ENCODE measurements at places on chromosomes 1 and 21.

DNA sequence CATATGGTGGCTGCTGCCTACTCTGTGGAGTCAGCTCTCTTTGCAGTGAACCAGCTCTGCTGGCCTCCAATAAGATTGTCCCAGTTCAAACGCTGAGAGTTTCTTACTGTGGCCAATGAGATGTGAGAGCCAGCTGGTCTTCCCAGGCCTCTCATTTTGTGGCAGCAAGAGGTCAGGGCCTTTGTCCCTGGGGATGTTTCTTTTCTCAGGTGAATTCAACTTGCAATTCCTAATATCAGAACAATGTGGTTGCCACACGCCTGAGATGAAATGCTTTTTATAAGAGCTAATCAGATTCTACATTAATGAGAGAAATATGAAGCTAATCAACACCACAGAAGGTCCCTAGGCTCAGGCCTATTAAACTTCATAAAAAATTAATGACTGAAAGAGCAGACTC lies 660.1 kb upstream of the CAMK1G start:
- DNase-seq, result no peak

DNA sequence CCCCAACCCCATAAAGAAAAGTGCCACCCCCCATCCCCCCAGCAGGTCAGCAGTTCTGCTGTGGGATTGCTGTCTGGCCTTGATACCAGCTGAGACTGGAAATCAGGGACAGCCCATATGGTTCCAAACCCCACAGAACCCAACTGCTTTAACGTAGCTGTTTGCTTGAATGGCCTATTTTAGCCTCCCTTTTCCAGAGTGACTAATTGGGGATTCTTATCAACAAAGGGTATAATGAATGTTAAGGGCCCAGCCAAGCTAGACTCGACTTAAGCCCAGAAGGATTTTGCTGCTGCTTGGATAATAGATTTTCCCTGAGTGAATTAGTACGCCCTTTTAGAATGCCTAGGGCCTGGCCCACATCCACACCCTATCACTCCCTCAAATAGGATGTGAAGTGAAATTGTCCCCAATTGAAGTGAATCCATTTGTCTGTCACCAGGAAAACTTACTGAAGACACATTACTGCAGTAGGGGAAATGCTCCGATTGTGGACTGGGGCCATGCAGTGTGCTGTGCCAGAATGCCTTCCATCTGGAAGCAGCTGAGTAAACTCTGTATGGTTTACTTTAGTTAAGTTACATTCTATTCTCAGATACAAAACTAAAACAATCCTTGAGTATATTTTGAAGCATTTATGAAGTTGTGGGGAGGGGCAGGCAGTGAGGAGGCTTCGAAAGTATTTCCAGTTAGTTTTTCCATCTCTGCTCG lies 156.9 kb downstream of the DHRS3 start:
- DNase-seq, result no peak

GRCh38 chr1:47751193-47751592 lies 246.0 kb downstream of the TRABD2B start:
- DNase-seq, result no peak

- no peak for DNase-seq
Observed at GRCh38 chr1:245338485-245338877, 183.7 kb downstream of the KIF26B start.

GRCh38 chr1:48203287-48203900 lies 19.1 kb upstream of the SLC5A9 start:
- no peak for DNase-seq

DNA sequence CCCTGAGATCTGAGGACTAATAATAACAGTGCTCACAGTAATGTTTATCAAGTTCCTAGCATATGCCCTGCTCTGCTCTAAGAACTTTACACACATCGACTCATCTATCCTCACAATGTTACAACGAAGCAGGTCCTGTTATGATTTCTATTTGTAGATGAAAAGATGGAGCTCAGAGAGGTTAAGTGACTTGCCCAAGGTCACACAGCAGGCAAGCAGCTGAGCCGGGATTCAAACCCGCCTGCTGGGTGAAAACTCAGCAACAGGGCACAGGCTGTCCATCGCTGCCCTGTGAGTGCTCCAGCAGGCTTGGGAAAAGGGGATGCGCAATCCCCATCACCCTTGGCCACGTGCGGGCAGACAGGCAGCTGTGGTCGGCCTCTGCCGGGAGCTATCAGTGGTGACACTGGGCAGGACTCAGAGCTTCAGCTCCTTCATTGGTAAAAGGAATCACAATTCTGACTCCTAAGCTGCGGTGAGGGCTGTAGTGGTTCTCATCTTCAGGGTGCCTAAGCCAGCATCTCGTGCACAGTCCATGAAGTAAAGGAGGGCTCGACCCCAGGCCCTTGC lies 173.3 kb upstream of the KLHDC7A start:
- no peak for DNase-seq

DNA sequence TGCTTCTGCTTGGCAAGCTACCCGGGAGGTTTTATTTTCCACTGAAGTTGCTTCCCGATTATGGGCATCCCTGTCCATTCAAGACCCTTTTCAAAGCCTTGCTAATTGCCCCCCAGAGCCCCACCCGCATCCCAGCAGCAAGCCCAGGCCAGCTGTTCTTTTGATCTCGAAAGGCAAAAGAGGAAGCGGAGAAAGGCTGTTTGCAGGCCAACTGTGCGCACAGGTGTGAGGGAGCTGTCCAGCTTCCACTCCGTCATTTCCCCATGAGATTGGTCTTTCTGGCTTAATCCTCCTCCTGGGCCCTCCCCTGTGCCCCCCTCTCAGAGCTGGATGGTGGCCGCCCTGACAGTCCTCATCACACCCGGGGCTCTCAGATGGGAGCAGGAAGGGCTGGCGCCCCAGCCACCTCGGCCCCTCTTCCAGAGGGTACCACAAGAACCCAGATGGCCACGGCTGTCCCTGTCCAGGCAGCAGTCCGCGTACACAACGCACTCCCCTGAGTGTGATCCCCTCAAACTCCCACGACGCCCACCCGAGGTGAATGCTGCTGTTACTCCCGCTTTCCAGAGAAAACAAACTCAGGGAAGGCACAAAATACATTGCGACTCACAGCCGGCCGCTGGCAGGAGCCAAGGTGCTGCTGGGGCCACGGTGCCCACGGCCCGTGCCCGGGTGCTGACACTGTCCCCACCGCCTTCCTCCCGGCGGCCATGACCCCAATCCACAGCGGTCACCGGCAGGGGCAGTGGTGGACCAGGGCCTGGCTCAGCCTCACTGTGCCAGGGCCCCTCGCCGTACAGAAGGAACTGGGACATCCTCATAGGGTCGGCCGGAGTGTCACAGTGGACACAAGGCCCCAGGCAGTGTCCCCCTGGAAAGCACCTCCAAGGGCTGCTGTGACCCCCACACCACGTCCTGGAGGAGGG lies 121.9 kb downstream of the CRYAA start:
- no peak for DNase-seq

GRCh38 chr1:181033799-181034451 lies at the start of gene MR1:
MR1 (plus strand) TSS chr1:181033983; CDS start chr1:181034008, 25 bp downstream.
- DNase-seq, result no peak

DNA sequence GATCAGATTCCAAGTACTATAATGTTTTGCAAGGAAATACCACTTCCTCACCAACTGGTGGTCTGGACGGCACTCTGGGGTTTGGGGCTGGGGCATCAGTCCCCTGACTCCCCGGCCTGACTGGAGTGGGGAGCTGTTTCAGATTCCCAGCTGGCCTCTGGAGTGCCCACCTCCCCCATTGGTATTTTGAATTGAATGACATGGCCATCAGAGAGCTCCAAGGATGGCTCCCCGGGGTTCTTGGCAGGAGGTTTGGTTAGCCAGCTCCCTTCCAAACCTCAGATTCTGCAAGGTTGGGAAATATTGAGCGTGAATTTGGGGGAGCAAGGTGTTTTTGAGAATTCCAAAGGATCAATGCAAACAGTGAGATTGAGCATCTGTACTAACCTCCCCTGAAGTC lies 2.2 kb upstream of the INAVA start:
- DNase-seq, result no peak

DNA sequence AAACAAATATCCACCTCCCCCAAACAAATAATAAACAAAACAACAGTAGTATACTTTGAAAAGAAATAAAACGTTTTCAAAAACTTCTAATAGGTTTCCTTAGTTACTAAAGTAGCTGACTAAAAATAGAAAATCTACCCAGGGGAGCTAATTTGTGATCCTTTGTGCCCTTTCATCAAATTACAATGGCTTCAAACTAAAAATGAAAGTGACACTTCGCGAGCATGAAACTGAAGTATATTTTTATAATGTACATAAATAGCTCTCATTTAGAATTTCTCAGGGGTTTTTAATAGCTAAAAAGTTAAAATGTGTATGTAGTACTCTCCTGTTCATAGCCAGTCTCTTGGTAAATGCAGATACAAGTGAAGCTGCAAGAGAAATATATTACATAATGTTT lies 78.4 kb downstream of the BRINP3 start:
- no peak for DNase-seq

- DNase-seq, result no peak
Observed at GRCh38 chr1:87869567-87869966, 540.9 kb downstream of the LMO4 start.

GRCh38 chr21:39314143-39315027 lies 953 bp upstream of the BRWD1 start:
- DNase-seq, result no peak

- DNase-seq, result no peak
Observed at GRCh38 chr1:105724286-105724685, 1332.2 kb upstream of the PRMT6 start.

- no peak for DNase-seq
Observed at GRCh38 chr21:38404177-38404576, 94.1 kb downstream of the ERG start.

DNA sequence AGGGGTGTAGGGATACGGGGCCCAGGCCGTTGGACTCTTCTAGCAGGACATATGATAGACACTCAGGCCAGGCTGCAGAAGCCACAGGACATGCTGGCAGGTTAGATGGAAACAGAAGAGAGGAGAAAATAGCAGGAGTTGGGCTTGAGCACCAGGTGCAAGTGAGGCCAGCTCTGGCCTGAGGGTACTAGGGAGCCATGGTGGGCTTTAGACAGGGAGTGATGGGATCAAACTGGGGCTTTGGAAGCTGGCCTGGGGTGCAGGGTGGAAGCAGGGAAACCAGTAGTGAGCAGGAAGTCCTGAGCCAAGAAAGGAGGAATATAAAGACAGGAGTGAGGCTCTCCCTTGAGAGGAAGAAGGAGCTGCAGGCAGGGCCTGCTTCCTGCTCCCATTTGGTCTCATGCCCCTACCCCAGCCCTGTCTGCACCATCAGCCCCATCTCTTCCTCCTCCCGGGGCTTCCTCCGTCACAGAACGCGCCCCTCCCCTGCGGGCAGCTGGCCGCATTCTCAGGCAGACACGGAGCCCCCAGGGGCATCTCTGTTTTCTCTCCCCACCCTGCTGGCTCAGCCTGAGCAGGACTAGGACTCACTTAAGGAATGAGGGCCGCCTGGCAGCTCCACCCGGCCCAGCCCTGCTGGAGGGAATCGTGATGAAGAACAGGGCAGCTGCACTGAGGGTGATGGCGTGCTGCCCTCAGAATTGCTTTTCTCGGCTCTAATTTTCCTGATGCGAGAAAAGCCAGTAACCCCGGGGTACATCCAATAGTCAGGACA lies 165.5 kb upstream of the TMEM51 start:
- DNase-seq, result no peak

DNA sequence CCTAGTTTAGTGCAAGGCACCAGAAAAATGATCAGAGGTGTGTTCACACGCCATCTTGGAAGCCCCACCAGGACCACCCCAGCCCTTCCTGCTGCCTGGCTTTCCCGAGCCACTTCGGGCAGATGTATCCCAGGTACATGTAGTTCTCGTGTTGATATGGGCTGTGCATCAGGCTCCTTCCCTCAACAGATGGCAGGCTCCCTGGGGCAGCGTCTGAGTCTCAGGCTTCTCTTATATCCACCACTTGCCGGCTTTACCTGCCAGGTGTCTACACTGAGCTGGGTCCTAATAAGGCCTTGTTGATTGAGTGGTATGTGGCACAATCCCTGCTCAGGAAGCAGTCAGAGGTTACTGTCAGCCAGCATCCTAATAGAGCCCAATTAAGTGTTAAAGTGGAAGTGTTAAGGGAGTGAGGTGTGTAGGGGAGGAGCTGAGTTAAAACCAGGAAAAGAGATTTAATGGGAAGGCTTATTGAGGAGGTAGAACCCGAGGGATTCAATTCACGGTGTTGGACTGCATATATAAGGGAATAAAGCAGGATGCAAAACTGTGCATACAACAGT lies 8.5 kb downstream of the GPA33 start:
- no peak for DNase-seq

GRCh38 chr1:54338464-54338863 lies 67.7 kb downstream of the SSBP3 start:
- no peak for DNase-seq

DNA sequence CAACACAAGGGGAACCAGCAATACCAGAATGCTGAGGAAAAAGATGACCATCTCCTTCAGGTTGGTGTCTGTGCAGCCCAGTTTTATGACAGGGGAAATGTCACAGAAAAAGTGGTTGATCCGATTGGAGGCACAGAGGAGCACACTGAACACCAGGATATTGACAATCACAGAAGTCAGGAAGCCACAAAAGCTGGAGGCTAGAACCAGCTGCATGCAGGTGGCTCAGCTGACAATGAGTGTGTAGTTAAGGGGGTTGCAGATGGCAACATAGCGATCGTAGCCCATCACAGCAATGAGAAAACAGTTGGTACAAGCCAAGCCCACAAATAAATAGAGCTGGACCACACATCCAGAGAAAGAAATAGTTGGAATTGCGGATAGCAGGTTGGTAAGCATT lies 16.3 kb upstream of the OR10K1 start:
- DNase-seq, result no peak

GRCh38 chr21:32599091-32599490 lies 13.1 kb downstream of the CFAP298 start:
- no peak for DNase-seq

DNA sequence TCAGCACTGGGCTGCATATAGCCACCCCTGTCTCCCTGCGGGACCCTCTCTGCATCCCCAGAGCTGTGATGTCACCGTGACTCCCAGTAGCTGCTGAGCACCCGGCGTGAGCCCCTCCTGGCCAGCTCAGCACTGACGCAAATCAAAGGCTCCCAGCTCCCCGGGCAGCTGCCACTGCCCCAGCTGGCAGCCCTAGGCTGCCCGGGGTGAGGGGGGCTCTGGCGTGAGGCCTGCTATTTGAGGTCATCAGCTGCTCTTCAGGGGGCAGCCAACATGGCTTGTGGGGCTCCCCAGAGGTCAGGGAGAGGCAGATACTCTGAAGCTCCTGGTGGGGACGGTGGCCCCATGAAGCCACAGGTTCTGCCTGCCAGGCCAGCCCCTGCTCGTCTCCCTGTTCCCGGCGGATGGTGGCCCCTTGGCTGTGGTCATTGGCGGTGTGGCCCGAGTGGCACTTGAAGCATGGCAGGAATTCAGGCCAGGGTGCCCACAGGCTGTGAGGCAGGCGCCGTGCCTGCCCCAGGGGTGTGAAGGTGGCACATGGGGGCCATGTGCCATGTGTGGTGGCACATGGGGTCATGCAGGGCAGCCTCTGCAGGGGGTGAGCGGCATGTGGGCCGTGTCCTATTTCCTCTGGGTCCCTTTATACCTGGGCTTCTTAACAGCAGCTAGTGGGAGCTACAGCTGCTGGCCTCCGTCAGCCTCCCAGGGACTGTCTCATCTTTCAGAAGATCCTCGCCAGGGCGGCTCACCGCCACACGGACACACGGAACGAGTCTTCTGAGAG lies 85.4 kb downstream of the SIK1 start:
- no peak for DNase-seq

GRCh38 chr1:169892176-169892926 lies 1.3 kb downstream of the SCYL3 start:
- DNase-seq, result no peak

All from stimulated activated CD4-positive, alpha-beta T cell treated with anti-CD3 and anti-CD28 coated beads, TNF-alpha, amount 100 ng/mL, for 1 hour (primary cell).